NCI-H774 (cell line): ENCODE measurements at places on chromosomes 16 and 17.

GRCh38 chr17:55242476-55242875, 22.3 kb upstream of the HLF start:
- no peak for DNase-seq

DNA sequence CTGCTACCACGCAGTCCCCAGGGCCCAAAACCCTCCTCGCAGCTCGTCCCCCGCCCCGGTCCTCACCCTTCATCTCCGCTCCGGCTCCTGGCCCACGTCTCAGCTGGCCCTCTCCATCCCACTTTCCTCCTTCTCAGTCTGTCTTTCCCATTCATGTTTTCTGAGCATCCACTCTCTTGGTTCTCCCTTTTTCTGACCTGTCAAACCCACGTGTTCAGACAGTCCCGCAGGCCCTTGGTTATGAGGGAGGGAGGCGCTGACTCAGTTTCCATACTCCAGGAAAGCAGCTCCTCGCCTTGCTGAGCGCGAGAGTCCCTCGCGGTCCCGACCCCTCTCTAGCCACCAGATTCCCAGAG, 392 bp upstream of the HID1 start:
- no peak for DNase-seq

- no peak for DNase-seq
These were observed 90.3 kb upstream of the BCAR1 start for GRCh38 chr16:75341564-75342307.

GRCh38 chr16:75938818-75939217, 212.5 kb upstream of the CPHXL start:
- DNase-seq, result no peak

DNA sequence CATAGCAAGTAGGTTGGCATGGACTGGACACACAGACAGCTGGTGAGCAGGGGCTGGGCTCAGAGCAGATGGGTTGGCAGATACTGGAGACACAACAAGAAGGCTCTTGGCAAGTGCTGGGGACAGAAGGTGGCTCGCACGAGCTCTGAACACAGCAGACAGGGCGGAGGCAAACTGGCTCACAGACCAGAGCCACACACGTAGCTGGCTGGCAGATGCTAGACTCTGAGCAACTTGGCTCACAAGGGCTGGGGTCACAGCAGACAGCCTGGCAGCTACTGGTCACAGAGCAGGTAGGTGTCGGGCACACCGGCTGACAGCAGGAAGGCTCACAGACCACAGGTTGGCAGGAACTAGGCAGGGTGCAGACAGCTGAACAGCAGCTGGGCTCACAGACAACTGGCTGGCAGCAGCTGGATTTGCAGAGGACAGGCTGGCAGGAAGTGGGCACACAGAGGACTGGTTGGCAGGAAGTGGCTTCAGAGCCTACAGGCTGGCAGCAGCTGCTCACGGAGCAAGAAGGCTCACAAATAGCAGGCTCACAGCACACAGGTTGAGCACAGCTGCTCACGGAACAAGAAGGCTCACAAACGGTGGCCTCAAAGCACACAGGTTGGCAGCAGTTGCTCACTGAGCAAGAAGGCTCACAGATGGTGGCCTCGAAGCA, 725 bp downstream of the KRTAP16-1 start:
- peak; percentile 85 for DNase-seq
